ENCODE measurements at places on chromosomes 4 and X.

DNA sequence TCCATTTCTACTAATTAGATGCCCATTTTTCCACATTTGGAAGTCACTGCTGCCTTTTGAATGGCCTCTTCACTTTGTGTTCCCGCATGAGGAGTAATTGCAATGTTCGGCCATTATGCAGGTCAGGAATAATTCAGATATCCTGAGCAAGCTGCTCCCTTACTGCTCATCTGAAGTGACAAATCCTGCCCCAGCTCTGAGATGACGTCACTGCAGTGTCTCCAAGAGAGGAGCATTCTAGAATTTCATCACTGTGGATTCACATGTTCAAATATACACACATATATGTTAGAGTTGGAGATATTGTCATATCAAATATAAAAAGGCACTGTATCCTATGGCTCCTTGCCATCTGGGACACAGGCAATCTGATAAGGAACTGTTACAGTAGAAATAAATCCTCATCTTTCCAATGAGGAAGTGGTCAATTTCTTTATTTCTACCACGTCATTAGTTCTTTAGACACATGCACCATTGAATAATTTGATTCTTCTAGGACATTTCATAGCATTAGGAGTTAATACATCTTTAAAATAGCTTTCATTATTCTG is 706.9 kb upstream of the TENM3 start:
- DNase-seq: no peak

DNA sequence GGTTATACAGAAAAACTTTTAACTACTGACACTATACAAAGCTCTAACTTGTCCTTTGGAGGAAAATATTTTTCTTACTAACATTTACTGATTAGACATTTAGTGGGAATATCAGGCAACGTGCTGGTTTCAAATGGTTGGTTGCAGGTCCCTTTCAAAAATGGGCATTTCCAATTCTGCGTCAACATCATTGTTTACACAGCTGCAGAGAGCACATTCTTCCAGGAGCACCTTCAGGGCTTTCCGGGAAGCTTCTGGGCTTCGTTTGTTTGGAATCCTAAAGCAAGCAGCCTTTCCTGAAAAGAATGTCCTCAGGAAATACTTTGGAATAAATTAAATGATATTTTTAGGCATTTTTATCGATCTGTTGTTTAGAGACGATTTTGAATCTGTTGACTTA is 289.7 kb downstream of the TRIML1 start:
- no peak for DNase-seq

DNA sequence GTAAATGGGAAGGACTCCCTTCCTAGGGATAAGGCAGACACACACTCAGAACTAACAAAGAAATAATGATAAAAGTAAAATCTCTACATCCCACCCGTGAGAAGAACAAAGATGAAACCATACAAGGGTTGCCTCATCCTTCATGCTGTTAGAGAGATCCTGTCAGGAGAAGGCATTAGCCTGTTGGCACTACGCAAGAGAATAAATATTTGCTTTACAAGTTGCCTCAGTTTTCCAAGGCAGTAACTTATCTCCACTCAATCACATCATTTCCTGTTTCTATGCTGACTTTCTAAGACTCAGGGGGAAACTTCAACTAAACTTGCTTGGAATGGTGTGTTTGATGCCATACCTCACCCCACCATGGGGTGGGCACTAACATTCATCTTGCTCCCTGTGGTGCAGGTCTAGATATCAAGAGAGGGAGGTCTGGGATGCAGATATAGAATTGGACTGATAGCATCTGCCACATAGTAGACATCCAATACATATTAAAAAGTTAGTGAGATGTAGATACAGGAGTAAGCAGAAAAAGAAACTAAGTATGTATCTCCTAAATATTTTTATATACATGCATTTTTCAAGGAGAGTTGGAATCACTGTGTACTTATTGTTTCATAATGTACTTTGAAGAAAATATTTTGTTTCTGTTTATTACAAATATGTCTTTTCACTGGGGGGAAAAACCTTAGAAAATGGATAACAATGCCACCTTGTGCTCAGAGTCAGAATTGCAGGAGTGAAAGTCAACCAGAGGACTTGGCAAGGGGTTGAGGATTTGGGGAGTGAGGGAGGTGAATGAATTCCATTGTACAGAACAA is 57.2 kb upstream of the BEX4 start:
- DNase-seq: no peak

- DNase-seq: no peak
Measured at GRCh38 chrX:48045410-48046311, 25.8 kb downstream of the ZNF630 start.

GRCh38 chr4:17934286-17934685 is 87.3 kb downstream of the LCORL start:
- no peak for DNase-seq

DNA sequence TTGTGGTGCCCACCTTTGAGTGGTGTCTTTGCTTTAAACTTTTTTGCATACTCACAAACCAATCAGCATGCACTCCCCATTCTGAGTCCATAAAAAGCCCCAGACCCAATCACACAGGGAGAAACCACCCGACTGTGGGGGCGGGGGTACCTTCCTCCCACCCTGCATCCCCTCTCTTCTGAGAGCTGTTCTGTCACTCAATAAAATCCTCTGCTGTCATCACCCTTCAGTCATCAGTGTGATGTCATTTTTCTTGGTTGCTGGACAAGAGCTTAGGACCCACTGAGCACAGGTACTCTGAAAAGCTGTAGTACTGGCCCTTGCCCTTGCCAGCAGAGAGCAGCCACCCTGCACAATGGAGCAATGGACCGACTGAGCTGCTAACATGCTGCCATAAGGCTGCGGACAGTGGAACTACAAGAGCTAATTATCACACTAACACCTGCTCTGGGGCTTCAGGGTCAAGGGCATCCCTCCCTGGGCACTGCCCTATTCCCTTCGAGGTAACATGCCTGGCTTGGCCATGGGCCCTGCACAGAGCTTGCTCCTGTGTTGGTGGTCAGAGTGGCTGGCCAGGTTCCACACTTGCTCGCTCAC is 62.9 kb upstream of the PGRMC2 start:
- no peak for DNase-seq

- DNase-seq: no peak
Measured at GRCh38 chrX:88170553-88170952, 576.5 kb upstream of the CPXCR1 start.

DNA sequence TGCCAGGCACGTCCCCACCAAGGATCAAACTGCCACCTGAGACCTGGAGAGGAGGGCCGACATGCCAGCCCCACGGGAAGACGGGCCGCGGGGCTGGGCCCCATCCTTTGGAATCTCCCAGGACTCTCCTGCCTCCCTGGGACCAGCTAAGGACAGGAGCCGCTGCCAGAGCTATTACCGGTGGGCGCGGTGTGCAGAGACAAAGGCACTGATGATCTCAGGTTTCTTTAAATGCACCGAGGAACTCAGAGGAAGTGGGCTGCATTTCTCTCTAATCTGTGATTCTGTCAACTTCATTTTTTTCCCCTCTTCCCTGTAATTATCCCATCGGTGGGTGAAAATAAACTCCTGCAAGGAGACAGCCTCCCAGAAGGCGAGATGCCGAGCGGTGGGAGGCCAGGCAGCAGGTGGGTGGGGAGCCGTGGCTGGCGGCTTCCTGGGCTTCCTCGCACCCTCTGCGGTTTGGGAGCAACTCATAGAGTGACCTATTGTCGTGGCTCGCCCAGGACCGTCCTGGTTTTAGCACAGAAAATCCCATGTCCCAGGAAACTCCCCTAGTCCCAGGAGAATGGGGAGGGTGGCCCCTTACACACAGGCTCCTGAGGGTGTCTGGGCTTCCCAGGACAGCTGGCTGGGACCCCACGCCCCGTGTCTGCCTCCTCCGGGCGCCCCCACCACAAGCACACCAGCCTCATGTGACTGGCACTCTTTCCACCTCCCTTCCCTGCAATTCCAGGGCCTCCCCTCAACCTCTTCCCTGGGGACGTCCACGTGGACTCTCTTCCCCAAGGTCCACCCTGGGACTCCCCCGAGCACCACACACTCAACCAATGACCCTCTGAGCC is 62.3 kb upstream of the ADRA2C start:
- DNase-seq: no peak

DNA sequence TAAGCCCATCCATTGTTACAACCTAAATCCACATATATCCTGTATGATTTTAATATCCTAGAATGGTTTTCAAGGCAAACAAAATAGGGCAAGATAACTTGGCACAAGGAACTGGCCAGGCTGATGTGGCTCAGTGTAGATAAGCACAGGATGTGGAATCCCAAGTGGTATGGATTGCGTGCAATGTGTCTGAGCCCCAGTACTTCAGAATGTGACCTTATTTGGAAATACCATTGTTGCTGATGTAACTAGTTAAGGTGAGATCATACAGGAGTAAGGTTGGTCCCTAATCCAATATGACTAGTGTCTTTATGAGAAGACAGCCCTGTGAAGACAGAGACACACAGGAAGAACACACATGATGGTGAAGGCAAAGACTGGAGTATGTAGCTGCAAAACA is 72.4 kb downstream of the IL21 start:
- DNase-seq: no peak

- no peak for DNase-seq
Measured at GRCh38 chr4:70313736-70314135, 21.0 kb upstream of the CABS1 start.

DNA sequence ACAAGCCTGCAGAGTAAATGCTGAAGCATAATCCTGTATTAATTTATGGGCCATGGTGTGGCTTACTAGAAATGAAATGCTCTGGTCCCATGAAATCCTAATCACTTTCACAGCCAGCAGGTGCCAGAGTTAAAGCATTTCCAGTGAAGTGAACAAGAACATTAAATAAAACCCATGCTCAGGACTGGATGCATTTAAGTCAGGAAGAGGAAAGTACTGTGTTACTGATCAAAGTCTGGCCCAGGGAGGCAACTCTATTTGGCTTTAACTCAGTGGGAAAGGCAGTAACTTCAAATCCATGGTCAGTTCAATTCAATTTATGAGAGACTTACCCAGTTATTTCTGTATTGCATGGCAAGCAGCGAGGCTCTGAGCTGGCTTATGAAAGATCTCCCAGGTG is 29.2 kb downstream of the AGA start:
- DNase-seq: no peak

DNA sequence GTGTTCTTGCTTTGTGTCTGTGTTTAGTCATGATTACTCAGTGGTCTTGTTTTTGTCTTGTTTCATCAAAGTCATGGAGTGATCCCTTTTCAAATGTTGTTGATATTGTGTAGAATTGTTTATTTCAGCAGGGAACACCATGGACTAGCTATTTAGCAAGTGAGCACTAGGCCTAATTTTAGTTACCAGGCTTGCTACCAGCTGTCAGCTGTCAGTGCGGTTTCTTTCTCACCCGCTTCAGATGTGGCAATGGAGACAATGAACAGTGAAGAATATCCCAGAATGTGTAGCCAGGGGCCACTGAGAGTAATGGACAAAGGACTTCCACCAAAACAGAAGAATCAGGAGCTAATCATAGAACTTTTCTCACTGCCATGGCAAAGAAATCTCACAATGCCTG is 432.8 kb upstream of the FMR1 start:
- no peak for DNase-seq

- no peak for DNase-seq
Measured at GRCh38 chr4:52311464-52312125, 260.5 kb downstream of the SPATA18 start.

DNA sequence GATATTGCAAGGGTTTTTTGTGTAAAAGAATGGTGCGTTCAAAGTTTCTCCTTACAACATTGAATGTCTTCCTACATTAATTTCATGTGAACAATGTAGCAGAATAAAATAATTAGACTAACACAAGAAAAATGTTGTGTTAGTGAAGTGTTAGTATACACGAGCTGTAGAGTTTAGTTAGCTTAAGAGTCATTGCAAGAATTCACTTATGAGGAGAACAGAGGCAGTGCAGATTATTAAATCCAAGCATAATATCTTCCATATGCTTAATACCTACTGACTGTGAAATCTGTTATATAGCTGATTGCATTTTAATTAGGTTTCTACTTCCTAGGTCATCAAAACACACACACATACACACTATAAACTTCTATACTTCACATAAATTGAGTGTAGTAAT is 959.0 kb downstream of the FAT4 start:
- no peak for DNase-seq

GRCh38 chr4:141480950-141481349 is 155.4 kb upstream of the IL15 start:
- DNase-seq: no peak
